CD4-positive, alpha-beta T cell treated with Interleukin-10 for 1 hour (primary cell): ENCODE measurements at places on chromosomes 13 and 19.
A peak's percentile ranks its signal among the peaks of the same experiment; 100 is the strongest.

DNA sequence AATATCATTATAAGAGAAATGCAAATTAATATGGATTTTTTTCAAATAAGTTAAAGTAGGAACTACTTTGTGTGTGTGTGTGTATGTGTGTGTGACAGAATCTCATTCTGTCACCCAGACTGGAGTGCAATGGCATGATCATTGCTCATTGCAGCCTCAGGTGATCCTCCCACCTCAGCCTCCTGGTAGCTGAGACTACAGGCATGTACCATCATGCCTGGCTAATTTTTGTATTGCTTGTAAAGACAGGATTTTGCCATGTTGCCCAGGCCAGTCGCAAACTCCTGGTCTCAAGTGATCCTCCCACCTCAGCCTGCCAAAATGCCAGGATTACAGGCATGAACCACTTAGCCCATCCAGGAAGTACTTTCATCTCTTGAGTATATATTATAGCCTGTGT, 3.2 kb upstream of the ERVV-2 start:
- DNase-seq: no peak

DNA sequence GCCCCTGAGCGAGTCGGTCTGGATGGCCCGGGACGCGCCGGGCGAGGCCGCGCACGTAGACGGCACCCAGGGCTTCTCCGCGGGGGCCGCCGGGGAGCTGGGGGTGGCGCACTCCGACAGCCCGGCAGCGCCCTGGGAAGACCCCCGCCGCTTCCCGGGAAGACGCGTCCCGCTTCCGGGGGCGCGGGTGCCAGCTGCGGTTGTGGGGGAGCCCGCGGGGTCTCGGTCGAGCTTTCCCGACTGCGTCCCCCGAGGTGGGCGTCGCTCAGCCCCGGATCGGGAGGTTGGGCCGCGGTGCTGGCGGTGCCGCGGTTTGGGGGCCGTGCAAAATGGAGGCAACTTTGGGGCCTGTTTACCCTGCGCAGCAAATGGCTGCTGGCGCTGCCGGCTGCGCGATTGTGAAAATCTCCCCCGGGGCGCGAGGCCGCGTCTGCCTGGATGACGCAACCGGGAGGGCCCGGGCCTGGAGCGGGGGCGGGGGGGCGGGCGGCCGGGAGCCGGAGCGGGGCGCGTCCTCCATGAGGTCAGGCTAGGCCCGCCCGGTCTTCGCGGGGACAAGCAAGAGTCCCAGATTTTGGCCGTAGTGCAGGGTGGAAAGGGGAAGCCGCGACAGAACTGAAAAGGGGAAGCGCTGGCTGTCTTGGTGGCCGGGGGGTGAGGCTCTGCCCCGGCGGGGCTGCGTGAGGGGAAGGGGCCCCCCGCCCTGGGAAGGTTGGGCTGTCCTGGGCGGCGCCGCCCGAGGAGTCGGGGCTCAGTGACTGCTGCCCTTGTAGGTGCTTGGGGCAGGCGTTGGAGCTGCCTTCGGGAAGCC, 11.3 kb downstream of the PEAK3 start:
- peak; percentile 78 for DNase-seq

- DNase-seq: no peak
These were observed 17.9 kb downstream of the TFDP1 start for GRCh38 chr13:113602291-113602988.

- DNase-seq: no peak
These were observed 163.6 kb downstream of the FGF9 start for GRCh38 chr13:21834521-21834920.

GRCh38 chr13:99374994-99375737, 68.0 kb upstream of the GPR183 start:
- DNase-seq: peak; percentile 64
